ENCODE measurements at places on chromosomes 2 and 18.

- DNase-seq: no peak
Measured at GRCh38 chr2:190031969-190032618, 30.4 kb downstream of the MSTN start.

DNA sequence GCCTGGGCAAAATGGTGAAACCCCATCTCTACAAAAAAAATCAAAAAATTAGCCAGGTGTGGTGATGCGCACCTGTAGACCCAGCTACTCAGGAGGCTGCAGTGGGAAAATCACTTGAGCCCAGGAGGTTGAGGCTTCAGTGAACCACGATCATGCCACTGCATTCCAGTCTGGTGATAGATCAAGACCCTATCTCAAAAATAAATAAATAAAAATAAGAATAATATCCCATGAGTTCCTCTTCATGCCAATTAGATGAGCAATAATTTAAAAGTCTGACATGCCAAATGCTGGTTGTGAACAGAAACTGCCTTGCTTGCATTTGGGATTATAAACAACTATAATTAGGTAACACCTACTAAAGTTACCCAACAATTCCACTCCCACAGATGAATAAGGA is 22.1 kb upstream of the ANKRD44 start:
- DNase-seq: no peak

GRCh38 chr2:23519334-23519651 is 134.3 kb downstream of the KLHL29 start:
- no peak for DNase-seq

GRCh38 chr2:2041256-2041824 is 289.7 kb downstream of the MYT1L start:
- DNase-seq: no peak

DNA sequence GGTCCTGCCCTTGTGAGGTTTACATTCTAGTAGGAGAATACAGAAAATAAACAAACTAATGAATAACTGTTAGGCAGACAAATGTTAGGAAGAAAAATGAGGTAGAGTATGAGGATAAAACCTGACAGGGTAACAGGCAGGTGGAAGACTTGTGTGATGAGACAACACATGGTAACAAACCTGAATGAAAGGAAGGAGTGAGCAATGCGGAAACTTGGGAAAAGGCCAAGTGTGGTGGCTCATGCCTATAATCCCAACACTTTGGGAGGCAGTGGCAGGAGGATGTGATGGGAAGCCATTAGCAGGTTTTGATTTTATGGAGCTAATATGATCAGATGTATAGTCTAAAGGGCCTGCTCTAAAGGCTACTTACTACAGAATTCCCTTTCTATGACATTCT is 74.2 kb downstream of the INO80D start:
- no peak for DNase-seq

GRCh38 chr2:172462849-172463381 is 35.5 kb downstream of the ITGA6 start:
- DNase-seq: peak; percentile 82

- DNase-seq: no peak
Measured at GRCh38 chr2:226953206-226953605, 117.4 kb downstream of the RHBDD1 start.

- DNase-seq: no peak
Measured at GRCh38 chr18:76437011-76437410, 58.0 kb downstream of the ZNF516 start.
